Activated naive CD4-positive, alpha-beta T cell treated with anti-CD3 and anti-CD28 coated beads for 36 hours (primary cell): ENCODE measurements at places on chromosomes 1 and 21. TPM values are rescaled to one million over a fixed set of nuclear protein-coding genes. Genes with fewer than 3 reads are reported as not detected.

DNA sequence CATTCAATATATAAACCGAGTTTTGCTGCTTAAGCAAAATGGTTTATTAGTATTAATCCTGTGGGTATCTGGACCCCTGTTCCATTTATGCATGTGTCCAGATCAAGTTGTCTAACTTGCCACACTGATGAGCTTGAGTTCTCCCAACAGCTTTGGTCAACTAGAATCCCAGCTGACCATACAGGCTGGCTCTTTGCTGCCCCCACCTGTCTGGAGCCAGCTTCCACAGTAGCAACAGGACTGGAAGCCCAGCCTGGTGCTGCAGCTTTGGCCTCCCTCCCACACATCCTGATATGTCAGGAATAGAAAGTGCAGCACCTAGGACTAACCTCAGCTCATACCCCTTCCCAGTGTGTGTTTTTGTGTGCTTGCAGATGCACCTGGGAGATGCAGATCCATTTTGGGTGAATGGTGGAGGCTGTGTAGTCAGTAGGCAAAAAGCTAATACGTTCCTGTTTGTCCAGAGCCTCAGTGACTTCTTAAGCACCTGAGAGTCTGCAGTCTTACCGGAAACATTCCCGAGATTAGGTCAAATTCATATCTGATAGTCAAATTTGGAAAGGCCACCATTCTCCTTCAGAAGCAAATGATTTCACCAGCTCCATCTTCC lies 40.9 kb upstream of the BEND5 start:
- peaks cover 5% of the 10 kb centered on the region for H3K27me3 ChIP-seq
- DNase-seq = peak; percentile 56
- H3K27ac ChIP-seq = no peak overlapping the region
- no peaks in the 10 kb centered on the region for H3K4me1 ChIP-seq
- H3K4me3 ChIP-seq = no peak overlapping the region
- H3K36me3 ChIP-seq = no peaks in the 10 kb centered on the region

- H3K27me3 ChIP-seq = no peaks in the 10 kb centered on the region
- no peak overlapping the region for H3K4me3 ChIP-seq
- no peaks in the 10 kb centered on the region for H3K36me3 ChIP-seq
- H3K4me1 ChIP-seq = peaks cover 19% of the 10 kb centered on the region
These were observed 5.7 kb downstream of the ACAP3 start for GRCh38 chr1:1302006-1302430.

DNA sequence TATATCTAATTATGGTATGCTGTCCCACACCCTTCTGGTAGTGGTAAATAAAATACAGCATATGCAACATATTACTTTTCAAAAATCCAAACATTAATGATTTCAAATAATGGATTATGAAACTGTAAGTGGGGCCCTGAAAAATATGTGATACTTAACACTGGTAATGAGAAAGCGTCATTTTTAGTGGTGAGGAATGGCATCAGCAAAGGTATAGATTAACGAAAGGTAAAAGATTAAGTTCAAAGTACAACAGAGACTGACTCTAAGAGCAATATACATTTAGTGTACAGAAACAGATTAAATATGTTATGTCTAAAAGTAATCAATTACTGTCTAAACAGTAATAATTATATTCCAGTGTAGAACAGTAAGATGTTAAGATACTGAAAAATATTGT lies 194.1 kb downstream of the COL24A1 start:
- H3K27me3 ChIP-seq = no peaks in the 10 kb centered on the region
- no peak for DNase-seq
- H3K4me3 ChIP-seq = no peak overlapping the region
- H3K4me1 ChIP-seq = no peaks in the 10 kb centered on the region
- H3K36me3 ChIP-seq = no peaks in the 10 kb centered on the region

ABCG1 gene
- total RNA-seq = 28.7 TPM
